Vagina (tissue), 2 donors: ENCODE measurements at places on chromosomes 4 and X.

- peak; percentile 67 for DNase-seq
Measured at GRCh38 chrX:633985-634958, 3.7 kb downstream of the SHOX start.

- DNase-seq = no peak
Measured at GRCh38 chr4:182354867-182355266, 111.7 kb downstream of the TENM3 start.

GRCh38 chr4:179989975-179990374 lies 2253.2 kb upstream of the TENM3 start:
- DNase-seq = no peak

DNA sequence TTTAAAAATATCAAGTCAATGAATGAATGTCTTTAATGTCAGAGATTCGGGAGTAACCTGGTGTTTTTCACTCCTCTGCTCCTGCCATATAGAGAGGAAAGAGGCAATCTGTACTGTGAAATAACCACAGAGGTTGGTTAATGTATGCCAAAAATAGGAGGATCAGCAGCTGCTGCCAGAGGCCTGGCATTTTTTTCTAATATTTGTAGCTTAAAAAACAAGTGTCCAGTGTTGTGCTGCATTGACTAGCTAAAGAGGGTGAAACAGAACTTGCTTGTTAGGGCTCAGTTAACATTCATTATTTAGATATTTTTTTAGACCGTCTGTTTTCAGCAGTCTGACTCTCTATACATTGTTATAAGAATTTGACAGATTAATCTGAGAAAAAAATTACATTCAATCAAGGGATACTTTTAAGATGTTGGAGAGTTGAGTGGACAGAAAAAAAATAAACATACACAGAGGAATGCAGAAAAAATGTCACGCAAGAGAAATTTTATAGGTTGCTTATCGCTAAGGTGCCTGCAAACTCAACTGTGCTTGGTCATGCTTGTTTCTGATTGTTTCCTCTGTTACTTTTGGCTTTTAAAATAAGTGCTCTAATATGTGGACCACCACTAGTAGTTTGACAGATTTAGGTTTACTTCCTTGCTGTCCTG lies 392.3 kb upstream of the GALNT7 start:
- DNase-seq = no peak

DNA sequence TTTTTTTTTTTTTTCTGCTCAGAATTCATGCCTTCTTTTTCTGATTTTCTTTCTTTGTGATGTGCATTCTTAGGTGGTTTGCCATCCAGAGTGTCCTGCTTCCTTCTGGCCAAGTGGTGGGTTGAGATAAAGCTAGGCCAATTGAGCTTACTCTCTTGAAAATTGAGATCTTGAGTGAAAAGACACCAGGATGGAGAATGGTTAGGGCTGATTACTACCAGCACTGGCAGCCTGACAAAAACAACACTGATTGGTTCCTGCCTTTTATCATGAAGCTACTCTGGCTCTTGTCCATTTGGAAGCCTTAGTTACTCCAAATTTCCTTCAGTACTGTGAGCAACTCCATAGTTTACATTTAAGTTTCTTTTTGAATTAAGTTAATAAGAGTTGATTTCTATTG lies 404.0 kb downstream of the PPARGC1A start:
- DNase-seq = no peak

GRCh38 chr4:76620723-76621468 lies 185.9 kb downstream of the SHROOM3 start:
- DNase-seq = no peak

DNA sequence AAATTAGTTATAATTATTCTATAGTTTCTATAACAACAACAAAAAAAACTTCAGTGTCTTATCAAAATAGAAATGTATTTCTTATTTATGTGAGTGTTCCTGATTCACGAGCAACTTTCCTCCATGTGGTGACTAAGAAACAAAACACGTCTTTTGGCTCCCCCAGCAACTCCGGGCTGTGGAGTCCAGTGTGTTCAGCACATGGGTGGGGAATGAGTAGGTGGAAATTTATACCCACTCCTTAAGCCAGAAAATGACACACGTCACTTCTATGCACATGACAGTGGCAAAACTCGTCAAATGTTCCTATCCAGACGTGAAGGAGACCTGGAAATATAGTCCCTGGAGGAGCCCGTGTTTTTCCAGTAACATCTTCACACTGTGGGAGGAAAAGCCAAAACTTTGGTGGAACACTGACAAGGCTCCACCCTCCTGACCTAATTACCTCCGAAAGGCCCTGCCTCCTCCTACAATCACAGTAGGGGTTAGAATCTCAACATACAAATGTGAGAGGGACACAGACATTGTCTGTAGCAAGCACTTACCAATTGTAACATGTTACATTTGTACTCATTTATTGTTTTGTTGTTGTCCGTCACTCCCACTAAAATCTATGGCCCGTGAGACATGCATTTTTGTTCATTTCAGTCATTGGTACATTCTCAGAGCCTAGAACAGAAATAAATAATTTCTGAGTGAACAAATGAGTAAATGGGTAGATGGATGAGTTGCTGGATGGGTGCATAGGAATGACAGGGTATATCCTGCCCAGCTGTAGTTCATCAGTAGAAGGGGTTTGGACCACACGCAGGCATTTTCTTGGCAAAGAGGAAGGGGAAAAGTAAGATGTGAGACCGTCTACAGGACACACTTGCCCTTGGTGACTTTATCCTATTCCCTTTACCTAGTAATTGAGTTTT lies 605.8 kb upstream of the TENM3 start:
- DNase-seq = no peak

- no peak for DNase-seq
Measured at GRCh38 chrX:37745835-37746217, 34.0 kb upstream of the CYBB start.

GRCh38 chrX:146054311-146054710 lies 236.7 kb downstream of the SLITRK2 start:
- no peak for DNase-seq

GRCh38 chrX:135346975-135347374 lies 37.7 kb downstream of the ETDC start:
- no peak for DNase-seq

DNA sequence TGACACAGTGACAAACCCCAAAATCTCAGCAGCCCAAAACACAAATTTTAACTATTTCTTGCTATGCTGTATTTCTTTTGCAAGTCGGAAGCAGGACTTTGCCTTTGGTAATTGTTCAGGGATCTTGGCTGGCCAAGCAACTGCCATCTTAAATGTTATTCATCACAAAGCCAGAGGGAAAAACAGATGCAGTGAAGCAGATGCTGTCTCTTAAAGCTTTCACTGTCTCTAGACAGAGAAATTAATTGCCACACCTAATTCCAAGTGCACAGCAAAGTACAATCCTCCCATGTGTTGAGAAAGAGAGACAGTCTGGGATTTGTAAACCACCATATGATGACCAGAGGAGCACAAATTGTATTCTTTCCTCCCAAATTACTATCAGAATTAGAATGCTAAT lies 30.0 kb upstream of the GALNT7 start:
- no peak for DNase-seq

- DNase-seq = no peak
Measured at GRCh38 chr4:110195561-110196205, 2.7 kb downstream of the ELOVL6 start.

- DNase-seq = no peak
Measured at GRCh38 chr4:179766938-179767337, 2324.7 kb upstream of the AGA start.

DNA sequence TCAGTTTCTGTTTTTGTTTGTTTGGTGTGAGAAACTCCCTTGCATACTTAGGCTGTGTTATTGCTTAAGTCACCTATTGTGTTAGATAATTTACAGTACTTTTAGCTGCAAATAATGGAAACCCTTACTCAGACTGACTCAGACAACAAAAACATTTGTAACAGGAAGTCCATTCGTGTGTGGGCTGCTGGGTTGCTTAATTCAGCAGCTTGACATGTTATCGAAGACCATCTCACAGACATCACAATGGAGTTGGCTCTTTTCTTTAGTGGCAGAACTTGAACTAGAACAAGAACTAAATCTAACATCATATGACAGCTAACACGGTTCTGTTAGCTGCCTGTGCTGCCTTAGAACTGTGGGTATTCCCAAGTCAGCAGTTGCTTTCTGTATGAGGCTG lies 9.9 kb upstream of the GABRE start:
- no peak for DNase-seq

DNA sequence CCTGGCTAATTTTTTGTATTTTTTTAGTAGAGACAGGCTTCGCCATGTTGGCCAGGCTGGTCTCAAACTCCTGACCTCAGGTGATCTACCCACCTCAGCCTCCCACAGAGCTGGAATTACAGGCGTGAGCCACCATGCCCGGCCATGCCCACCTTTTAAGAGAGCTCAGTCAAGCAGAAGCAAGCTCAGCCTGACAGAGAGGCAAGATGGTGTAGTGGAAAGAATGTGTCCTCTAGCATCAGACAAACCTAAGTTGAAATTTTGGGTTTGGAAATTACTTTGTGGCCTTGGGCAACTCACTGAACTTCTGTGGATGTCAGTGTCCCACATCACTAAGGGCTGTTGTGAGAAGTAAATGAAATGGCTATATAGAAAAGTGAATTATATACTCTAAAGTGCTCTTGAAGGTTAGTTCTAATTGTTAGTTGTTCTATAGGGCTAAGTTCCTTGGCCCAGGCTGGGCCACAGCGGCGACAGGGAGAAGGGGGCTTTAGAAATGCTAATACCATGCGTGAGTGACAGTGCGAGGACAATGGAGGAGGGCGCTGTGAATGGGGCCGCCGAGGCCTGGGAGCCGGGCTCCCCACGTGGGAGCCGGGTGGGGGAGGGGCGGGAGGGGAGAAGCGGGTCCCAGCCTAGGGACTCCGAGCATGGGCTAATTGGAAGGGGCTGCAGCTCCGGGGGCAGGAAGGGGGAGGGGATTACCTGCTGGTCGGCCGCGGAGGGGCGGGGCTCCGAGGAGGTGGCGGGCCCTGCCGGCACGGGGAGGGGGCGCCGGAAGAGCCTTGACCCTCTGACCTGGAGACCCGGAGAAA lies 15.6 kb downstream of the PJA1 start:
- no peak for DNase-seq

GRCh38 chr4:30716681-30717207 lies 3.4 kb upstream of the PCDH7 start:
- DNase-seq = no peak

DNA sequence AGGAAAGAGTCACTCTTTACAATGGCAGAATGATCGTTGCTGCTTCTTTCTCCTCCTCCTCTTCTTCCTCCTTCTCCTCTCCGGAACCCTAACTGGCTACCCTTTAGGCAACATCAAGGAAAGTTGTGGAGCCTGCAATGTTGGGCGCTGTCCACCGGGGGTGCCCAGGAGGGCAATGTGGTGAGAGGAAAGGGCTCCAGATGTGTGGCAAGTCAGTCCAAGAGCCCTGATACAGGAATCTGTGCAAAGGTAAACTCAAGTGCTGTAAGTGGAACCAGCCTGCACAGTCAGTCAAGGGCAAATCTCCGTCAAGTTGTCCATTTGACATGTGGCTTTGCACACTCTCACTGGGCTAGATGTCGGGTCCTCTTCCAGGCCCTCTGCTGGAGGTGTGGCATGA lies 2.8 kb downstream of the RTL5 start:
- DNase-seq = no peak

DNA sequence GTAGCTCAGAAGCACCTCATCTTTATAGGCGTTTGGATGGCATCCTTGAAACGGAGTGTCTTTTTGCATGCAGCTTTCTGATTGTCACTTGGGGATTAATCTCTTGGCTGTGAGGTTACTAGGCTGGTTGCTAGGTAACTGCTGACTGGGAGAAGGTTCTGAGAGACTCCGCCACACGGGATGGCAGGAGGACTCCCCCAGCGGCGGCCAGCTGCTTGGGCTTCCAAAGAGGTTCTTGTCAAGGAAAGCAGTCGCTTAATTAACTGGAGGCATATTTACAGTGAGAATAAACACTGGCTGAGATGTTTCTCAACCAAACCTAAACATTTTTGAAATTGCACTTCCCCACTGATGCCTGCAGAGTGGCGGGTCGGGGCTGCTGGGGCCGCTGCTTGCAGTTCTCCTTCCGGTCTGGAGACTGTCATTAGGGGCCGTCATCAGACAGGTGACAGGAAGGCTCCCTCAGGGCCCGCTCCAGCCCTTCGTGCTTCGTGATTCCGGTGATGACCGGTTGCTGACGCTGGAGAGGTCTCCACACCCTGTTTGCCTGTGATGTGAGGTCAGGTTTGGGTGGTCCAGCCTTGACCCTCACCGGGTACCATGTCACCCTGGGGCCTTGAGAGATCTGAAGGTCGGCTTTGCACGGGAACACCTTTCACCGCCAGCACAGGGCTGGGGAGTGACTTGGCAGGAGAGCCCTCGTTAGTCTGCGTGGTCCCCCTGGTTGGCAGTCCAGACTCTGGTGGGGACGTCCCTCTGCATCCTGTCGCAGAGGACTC lies 9.1 kb downstream of the NSG1 start:
- DNase-seq = no peak

GRCh38 chr4:47451657-47452056 lies 11.8 kb downstream of the COMMD8 start:
- DNase-seq = no peak

DNA sequence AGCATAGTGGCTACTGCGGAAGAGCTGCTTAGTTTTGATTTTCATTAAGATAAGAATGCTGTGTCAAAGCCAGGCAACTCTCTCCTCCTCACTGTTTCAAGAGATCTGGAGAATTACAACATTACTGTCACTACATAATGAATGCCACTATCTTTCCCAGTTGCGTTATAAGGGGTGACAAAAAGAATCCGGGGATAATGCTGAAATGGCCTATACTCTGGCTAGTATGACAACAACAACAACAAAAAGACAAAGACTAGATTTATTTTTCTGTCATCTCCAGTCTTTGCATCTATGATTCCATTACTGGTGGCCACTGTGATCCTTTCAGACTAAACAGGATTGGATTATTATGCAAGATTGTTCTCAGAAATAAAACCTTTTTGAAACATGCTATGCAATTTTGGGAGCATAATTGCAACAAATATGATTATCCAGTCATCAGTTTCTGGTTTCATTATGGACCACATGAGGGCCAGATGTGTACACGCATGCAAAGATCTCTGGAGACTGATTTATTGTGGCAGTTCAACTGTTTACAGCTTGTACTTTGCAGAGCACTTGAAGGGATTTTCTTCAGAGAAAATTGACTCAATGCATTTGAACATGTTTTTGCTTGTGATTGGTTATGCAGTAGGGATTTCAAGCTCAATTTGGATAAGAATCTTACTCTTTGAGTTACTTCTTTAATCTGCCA lies 31.1 kb upstream of the SPANXB1 start:
- no peak for DNase-seq

DNA sequence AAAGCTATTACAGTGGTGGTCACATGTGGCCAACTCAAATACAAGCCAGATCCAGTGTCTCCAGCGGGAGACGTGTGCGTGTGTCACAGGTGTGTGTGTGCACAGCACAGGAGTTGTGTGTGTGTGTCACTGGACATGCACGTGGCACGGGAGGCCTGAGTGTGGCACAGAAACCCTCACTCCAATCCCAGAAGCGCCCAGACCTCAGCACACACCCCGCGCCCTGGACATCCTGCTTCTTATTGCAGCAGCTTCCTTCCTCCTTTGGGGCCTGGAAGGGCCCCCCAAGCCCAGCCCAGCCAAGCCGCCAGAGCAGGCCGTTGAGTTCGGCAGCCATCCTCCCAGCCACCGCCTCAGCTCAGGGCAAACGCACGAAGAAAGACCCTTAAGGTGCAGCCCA lies 37.9 kb downstream of the ACOX3 start:
- DNase-seq = no peak
